Foreskin keratinocyte (primary cell): ENCODE measurements at places on chromosomes 16 and 17. TPM values are rescaled to one million over a fixed set of nuclear protein-coding genes. Genes with fewer than 3 reads are reported as not detected.

TMEM238L gene
- total RNA-seq, result not detected in 2 replicates

CLDN9 gene
- total RNA-seq, result not detected in 2 replicates

PRSS21 gene
- 5.6 and 8.1 TPM in 2 replicates for total RNA-seq

P2RX5 gene
- 0.14 and 0.82 TPM in 2 replicates for total RNA-seq

CD300E gene
- total RNA-seq, result not detected in 2 replicates
